AG08395 (cell line): ENCODE measurements at places on chromosomes 3 and 15.

- DNase-seq, result no peak
These were observed 31.0 kb downstream of the CPA3 start for GRCh38 chr3:148896062-148896461.

- DNase-seq, result peak; percentile 83
These were observed 65.3 kb downstream of the IGF1R start for GRCh38 chr15:98713585-98714001.

DNA sequence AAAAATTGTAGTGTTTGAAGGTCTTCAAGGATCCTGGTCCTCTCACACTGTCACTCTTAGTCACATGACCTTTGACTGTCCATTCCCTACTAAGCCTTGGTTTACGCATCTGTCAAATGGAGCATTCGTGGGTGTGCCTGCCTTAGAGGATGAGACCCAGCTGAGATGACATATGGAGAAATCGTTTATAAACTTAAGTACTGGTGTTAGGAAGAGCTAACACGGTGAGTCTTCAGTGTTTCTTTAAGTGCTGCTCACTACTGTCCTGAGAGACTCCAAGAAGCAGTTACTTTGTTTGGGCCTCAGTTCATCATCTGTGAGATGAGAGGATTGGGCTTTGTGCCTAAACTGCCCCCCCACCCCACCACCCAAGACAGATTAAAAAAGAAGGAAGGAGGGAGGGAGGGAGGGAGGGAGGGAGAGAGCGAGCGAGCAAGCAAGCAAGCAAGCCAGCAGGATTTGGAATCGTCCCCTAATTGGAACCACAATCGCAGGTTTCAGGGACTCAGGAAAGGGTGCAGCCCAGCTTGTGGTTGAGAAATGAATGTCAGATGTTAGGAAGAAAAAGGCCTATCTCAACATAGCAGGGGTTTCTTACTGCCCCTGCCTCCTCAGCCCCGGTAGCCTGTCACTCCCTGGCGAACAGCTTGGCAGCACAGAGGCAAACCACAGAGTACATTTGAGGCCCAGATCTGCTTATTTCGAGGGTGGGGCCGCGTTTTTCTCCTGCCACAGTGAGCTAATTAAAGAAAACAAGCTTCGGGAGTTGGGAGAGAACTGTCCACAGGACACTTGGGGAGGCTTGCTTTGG, 32.7 kb downstream of the SMAD3 start:
- DNase-seq, result peak; percentile 78

GRCh38 chr3:178405531-178405930, 130.7 kb upstream of the KCNMB2 start:
- peak; percentile 25 for DNase-seq
